C1 segment of cervical spinal cord (tissue), 14 donors: ENCODE measurements at places on chromosomes 5 and 9.

- DNase-seq = no peak
These were observed 16.2 kb downstream of the KCNMB1 start for GRCh38 chr5:170372971-170373370.

- DNase-seq = no peak
These were observed 36.5 kb downstream of the PPIC start for GRCh38 chr5:122999947-123000563.

- no peak for DNase-seq
These were observed 73.4 kb downstream of the ADAMTS2 start for GRCh38 chr5:179271821-179272325.

DNA sequence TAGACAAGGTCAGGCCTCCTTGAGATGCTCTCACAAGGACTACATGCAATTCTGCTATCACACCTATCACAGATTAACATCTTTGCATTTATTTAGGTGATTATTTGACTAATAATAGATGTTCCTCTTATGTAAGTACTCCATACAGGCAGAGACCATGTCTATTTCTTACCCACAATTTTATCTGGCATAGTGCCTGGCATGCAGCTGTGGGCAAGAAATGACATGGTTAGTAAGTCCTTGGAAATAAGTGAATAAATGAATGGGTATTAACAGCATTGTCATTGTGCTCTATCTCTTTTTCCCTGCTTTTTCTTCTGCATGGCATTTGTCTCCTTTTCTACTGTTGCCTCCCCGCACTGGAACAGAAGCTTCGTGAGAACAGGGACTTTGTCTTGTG lies 49.4 kb downstream of the SLC22A5 start:
- DNase-seq = no peak

GRCh38 chr9:131402738-131403492 lies 9.0 kb downstream of the PRRC2B start:
- peak; percentile 92 for DNase-seq

- no peak for DNase-seq
These were observed 299.2 kb downstream of the BNC2 start for GRCh38 chr9:16571127-16571802.

DNA sequence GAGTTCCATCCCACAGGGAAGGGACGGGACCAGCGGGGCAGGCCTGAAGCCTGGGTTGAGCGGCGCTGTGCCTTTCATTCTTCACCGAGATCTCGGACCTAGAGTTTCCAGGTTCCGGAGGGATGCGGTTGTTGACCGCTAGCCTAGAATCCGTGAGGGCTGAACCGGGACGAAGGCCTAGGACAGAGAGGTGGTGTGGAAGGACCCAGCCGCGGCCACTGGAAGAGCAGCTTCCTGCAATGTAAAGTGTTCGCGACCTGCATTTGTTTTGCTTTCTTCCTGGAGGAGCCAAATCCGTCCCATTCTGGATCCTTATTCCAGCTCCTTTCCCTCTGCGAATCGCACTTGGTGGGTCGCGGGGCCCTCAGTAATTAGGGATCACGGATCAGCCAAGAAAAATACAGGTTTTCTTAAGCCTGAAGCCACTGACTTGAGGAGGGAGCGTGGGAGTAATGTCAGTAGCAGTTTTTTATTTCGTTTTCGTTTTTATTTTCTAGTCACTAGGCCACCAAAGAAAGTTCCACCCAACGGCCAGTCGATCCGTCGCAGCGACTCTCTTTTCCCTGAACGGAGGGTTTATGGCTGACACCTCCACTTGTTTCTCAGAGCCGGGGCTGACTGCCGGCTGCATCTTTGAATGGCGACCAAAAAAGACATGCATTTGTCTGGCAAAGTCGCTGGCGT lies 48.6 kb downstream of the ANXA2R start:
- no peak for DNase-seq

DNA sequence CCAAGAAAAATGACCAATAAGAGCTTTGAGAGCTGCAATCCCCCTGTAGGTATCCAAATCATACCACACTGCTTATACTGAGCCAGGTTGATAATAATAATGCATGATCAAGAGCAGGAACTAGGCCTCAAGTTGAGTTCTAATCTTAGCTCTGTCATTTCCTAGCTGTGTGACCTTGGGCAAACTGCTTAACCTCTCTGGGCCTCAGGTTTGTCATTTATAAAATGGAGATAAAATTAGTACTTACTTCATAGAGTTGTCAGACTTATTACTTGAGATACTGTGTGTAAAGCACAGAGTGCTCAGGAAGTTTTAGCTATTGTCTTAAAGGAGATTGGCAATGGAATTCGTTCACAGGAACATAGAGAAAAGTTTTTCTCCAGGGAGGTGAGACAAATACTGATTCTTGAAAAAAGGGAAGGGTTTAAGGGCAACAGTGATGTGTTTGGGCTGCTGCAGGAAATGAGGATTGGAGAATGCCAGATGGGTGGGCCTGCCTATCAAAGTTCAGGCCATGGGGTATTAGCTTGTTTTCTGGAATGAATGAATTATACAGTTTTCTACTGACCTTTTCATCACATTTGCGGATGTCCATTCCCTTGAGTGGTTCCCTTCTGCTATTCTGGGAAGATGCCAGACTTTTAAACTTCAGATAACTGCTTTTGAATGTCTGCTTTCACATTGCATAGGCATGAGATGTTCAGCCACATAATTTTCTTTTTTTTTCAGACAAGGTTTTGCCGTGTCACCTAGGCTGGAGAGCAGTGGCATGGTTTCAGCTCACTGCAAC lies 10.2 kb upstream of the ATP6V0E1 start:
- DNase-seq = no peak

DNA sequence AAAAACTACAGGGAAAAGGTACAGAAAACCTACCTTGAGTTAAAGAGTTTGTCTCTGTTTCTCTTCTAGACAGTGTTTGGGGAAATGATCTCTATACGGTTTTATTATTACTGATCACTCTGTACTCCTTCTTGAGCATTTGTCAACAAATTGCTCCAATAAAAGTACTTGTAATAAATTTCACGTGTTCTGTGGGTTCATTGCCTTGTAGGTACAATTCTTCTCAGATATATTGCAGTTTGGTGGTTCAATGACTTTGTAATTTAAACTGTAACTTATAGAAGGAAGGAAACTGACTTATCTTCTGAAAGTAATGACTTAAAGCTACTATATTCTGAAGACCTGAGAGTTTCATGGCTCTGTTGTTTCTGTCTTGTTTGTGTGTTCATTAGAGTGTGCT lies 319.9 kb upstream of the PCSK5 start:
- no peak for DNase-seq

DNA sequence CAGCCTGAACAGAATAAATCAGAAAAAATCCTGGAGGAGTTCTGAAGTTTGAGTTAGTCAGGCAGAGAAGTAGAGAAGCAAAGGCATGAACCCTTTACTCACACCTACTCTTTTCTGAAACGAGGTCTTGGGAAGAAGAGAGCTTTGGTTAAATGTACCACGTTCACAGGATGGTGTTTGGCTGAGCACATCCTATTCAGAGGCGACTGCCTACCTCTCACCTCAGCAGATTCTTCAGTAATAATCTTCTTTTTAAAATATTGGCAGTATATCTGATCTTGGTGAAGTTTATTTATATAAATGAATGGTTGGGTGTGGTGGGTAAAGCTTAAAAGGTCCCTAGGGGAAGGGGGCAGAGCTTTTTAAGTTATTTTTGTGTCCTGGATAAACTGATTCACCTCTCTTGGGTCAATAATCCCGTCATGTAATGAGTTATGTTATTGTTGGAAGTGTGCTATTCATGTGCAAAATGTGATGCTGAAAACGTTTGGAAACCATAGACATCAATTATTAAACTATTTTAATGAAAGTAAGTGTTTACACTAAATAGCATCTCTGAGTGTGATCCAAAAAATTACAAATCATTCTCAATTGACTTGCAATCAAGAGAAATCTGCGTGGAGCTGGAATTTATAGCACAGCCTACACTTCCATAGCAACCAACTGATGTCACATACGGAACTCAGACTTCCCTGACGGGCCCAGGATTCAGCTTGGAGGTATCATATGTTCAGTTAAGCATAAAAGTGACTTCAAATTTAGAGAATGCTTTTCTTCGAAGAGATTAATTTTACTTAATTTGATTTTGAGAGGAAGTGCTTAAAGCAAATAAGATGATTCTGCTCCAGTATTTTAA lies 94.3 kb upstream of the EQTN start:
- DNase-seq = no peak

- DNase-seq = no peak
These were observed 8.3 kb downstream of the TLE4 start for GRCh38 chr9:79580055-79580454.

GRCh38 chr9:133793471-133793870 lies 55.3 kb upstream of the SARDH start:
- no peak for DNase-seq

DNA sequence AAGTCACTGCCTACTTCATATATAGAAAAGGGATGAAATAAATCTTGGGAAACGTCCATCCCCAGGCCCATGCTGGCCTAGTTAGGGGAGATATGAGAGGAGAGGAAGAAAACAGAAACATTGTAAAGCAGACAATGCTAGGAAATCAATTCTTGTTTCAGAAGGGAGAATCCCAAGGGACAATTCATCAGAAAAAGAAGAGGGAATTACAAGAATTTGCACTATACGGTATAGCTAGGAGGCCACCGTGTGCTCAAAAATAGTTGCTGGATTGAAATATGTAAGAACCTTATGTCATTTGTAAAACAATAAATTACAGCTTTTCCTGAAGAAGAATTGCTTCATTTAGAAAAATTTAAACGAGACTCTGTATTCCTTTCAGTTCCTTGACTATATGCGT lies 8.3 kb upstream of the SHC3 start:
- DNase-seq = no peak

GRCh38 chr5:14906628-14907027 lies 35.0 kb upstream of the ANKH start:
- DNase-seq = no peak

GRCh38 chr9:91837981-91838731 lies 111.9 kb downstream of the ROR2 start:
- DNase-seq = no peak

- no peak for DNase-seq
These were observed at the start of gene CORO2A for GRCh38 chr9:98192503-98193335. CORO2A (minus strand) TSS chr9:98192637; CDS start chr9:98157660, 34,977 bp downstream.

DNA sequence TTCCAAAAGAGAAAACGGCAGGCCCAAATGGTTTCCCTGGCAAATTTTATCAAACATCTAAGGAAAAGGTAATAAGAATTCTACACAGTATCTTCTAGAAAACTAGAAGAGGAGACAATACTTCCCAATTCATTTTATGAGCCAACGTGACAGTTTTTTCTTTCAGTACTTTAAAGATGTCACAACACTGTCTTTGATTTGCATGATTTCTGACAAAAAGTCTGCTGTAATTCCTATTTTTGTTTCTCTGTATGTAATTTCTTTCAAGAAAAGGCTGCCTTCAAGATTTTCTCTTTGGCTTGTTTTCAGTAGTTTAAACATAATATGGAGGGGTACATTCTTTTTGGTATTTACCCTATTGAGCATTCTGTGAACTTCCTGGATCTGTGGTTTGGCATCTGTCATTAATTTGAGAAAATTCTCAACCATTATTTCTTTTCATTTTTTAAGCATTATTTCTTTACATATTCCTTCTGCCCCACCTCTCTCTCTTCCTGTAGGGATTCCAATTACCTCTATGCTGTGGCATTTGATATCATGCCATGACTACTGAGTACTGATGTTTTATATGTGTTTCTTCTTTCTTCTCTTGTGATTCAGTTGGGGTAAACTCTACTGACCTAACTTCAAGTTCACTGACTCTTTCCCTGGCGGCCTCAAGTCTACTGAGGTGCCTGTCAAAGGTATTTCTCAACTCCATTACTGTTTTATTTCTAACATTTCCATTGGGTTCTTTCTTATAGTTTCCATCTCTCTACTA lies 32.2 kb downstream of the ANKS6 start:
- no peak for DNase-seq

- peak; percentile 74 for DNase-seq
These were observed 705 bp downstream of the SEPTIN8 start for GRCh38 chr5:132776131-132776937.

- DNase-seq = no peak
These were observed 105.1 kb downstream of the PHF2 start for GRCh38 chr9:93681269-93682154.

DNA sequence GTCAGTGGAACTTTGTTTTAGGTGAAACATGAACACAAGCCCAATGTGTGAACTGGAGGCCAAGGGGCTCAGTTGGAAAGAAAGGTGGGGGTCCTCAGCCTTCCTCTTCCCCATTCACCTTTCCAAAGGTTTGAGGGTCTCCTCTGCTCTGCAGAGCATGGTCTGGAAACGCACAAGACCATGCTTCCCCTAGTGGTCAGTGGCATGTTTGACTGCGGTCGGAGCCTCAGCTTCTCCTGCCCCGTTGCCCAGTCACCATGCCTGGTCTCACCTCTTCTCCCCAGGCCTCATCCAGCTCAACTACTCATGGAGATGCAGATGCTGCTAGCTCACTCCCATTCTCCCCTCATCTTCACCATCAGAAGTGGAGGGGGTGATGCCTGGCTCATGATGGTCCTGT lies 340.3 kb downstream of the GADD45G start:
- no peak for DNase-seq

- DNase-seq = no peak
These were observed 189.3 kb upstream of the PIK3R1 start for GRCh38 chr5:68026092-68026885.
